ENCODE measurements at places on chromosomes 12 and 14.

GRCh38 chr14:45381091-45381490 is 128.1 kb upstream of the MIS18BP1 start:
- no peak for DNase-seq

DNA sequence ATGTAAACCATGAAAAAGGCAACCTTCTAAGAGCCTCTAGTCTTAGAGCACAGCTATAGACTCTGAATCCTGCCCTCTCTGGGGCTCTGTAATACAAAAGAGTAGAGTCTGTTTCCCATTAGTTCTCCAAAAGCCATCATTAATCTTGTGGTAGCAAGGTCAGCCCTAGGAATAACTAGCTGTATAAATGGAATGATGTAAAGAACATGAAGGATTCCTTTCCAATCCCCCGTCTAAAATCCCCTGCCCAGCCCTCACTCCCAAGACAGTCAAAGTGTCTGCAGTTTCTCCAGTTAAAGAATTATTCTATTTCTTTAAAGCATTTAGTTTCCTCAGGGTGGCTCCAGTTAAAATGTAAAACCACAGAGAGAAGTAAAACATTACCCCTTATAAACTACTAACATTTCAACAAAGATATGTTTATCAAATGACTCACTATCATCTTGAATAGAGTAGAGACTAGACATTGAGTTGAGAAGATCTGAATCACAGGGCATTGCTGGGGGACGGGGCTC is 104.2 kb downstream of the ST8SIA1 start:
- DNase-seq, result no peak

DNA sequence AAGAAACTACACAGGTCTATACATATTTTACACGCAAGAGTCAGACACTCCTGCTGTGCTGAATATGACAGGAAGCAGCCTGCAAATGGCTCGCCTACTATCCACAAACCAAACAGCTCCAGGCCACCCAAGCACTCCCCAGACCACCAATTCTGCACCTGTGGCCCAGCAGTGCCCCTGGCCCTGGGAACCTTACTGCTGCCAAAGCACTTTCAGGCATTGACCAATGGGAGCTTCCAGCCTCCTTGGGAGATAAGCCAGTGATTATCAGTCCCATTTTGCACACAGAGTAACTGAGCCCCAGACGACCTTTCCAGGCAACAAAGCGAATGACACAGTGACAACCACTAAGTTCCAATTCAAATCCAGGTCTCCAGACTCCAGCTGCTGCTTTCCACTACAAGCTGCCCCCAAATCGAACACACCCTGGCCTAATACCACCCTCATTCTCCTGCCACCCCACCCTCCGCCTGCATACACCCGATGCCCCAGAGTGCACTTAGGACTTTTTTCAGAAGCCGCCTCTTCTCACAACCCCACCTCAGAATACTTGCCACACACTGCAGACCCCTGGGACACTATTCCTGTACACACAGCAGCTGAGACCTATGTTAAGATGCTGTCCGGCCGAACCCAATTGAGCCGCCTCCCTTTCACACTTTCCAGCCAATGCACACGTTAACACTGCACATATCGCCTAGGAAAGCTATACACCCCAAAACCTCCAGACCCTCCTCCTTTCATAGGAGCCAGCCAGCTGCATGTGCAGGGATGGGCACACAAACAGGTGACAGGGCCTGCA is 126.1 kb upstream of the PRMT8 start:
- no peak for DNase-seq

- no peak for DNase-seq
These were observed 253.7 kb downstream of the ATXN7L3B start for GRCh38 chr12:74791365-74791764.

DNA sequence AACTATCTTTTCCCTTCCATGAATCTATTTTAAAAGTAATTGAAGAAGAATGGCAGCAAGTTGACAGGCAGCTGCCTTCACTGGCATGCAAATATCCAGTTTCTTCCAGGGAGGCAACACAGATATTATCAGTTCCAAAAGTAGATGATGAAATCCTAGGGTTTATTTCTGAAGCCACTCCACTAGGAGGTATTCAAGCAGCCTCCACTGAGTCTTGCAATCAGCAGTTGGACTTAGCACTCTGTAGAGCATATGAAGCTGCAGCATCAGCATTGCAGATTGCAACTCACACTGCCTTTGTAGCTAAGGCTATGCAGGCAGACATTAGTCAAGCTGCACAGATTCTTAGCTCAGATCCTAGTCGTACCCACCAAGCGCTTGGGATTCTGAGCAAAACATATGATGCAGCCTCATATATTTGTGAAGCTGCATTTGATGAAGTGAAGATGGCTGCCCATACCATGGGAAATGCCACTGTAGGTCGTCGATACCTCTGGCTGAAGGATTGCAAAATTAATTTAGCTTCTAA is 18.4 kb downstream of the TMPO start:
- no peak for DNase-seq

GRCh38 chr12:69648476-69648875 is 37.8 kb upstream of the LRRC10 start:
- no peak for DNase-seq

DNA sequence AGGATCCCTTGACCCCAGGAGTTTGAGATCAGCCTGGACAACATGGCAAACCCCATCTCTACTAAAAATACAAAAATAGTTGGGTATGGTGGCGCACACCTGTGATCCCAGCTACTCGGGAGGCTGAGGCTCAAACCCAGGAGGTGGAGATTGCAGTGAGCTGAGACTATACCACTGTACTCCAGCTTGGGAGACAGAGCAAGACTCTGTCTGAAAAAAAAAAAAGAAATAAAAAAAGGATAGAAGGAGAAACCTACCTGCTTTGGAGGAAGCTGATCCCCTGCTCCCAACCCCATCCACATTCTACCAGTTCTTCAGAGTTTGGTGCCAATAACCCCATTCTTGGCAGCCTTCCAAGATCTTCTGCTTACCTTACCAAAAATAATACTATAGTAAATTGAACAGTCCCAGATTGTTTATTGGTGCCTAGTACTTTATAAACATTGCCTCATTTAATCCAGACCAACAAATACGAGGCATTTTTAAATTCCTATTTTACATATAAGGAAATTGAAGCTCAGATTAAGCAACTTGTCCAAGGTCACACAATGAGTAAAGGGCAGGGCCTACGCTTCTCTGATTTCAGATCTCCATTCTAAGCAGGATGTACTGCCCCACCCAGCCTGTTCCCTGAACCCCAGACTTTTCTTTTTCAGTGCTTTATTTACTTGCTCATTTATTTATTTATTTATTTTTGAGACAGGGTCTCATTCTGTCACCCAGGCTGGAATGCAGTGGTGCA is 33.2 kb upstream of the FAM222A start:
- no peak for DNase-seq

DNA sequence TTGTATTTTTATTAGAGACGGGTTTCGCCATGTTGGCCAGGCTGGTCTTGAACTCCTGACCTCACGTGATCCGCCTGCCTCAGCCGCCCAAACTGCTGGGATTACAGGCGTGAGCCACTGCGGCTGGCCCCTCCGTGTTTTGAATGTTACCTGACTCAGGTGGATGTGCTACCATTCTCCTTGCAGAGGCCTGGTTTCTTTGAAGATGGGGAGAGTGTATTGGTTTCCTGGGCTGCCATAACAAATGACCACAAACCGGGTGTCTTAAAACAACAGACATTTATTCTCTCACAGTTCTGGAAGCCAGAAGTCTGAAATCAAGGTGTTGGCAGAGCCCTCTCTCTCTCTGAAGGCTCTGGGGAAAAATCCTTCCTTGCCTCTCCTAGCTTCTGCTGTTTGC is 98.0 kb downstream of the IRF2BPL start:
- DNase-seq, result no peak

DNA sequence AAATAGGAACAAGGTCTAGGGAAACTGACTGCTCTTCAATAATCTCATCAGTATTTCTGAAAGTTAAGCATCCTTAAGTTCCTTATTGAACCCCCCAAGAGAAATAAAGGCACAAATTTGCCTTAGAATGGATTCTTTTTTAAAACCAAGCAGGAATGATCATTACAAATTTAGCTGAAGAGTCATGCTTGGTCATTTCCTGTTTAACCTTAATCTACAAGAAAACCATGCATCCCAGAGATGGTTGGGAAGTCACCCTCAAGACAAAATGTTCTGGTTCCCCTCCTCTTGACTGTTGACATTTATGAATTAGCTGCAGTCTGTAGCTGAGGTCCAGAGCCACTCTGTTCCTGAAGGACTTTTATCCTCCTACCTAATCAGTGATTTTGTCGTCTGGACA is 291.8 kb upstream of the G2E3 start:
- DNase-seq, result no peak

DNA sequence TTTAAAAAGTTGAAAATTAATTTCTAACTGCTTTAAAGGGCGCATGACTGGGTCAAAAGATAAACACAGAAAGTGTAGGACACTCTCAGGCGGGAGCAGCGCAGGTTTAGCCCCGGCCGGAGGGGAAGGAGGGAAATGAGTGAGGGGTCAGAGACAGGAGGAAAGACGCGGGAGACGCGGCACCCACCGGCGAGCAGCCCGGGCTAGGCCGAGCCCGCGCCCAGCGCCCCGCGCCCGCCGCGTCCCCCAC is 591 bp downstream of the GXYLT1 start:
- DNase-seq, result no peak

DNA sequence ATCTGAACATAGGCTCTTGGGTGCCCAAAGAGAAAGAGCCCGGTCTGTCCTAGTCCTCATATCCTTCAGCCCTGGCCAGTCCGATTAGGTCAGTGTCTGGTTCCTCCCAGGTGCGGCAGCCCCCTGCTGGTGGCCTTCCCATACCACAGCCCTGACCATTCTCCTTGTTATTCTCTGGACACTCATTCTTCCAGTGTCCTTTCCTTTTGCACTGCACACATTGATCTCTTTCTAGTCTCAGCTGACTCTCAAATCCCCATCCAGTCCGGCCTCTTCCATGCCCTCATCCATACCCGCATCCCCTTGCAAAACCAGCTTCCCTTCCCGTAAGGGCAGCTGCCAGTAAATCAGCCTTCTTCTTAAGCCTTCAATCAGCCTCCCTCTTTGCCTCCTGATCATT is 1316.3 kb downstream of the TMEM121 start:
- no peak for DNase-seq

All from left renal cortex interstitium (tissue), 4 donors.